ENCODE measurements at places on chromosomes 2 and 18.

DNA sequence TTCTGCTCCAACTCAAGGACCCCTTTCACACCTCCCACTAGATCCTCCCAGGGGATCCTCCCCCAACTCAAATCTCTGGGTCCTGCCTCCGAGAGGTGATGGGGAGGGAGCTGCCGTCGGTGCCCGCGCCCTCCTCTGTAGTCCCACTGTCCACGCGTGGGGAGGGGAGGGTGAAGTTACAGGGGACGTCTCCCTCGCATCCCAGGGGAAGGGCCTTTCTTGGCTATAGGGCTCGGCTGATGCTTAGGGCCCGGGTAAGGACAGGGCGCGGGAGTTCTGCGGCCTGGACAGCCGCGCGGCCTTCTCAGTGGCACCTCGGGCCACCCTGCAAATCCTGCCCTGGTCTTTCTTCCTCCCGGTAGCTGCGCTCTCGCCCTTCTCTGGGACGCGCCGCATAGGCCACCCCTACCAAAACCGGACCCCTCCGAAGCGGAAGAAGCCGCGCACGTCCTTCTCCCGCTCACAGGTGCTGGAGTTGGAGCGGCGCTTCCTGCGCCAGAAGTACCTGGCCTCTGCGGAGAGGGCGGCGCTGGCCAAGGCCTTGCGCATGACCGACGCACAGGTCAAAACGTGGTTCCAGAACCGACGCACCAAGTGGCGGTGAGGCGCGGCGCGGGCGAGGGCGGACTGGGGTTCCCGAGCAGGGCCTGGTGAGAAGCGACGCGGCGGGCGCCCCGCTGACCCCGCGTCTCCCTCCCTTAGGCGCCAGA lies 1.2 kb downstream of the TLX2 start:
- no peak for DNase-seq

DNA sequence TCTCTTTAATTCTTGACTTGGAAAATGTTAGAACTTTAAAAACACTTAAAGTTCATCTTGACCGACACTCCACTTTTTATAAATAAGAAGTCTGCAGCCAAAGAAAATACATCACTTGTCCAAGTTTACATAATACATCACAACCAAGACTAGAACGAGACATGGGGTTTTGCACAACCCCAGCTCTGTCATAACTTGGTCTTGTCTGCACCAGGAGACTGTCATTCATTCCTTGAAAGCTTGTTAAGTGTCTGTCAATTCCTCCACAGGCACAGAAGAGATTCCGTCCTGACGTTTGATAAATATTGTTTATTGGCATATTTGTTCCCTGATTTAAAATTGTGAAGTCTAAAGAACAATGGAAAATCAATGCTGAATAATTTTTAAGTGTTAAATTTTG lies 139.5 kb upstream of the SETBP1 start:
- no peak for DNase-seq

DNA sequence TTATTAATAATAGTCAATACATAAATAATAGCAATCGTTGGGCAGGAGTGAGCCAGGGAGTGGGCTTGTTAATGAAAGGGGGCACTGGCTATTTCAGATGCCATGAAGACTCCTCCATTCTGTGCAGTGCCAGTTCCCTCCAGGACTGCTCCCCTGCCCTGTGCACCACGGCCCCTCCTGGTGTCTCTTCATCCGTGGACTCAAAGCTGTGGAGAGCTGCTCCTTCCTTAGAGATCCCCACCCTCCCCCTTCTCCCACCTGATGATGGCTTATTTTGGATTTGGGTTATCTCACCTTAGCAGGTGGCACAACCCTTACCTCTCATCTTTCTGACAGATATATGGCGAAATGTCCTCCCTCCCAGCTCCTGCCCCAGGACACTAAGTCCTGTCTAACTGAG lies 3.1 kb upstream of the CELF4 start:
- DNase-seq = no peak

DNA sequence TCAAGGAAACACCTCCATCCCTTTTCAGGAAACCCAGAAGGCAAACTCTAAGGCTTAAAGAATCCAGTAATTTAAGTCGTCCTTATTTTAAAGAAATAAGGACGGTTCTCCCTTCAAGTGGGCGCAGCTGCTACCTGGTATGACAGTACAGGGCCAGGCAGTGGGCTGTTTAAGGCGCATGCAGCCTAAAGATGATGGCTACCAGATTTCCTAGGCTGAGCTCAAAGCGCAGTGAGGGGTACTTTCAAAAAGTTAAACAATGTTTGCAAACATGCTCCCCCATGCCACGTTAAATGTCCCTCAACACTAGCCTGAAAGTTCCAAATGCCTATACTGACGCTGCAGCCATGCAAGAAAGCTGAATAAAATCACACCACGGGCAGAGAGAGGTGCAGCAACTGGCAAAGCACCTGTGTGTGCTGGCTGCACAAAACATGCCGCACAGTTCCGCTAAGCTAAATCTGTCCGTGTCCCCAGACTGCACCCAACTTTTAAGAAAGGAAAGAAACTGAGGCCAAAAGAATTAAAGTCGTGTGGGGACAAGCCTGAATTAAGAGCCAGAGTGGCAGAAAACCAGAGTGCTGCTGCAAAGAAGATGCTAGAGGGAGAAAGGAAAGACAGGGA lies 583 bp downstream of the HIBCH start:
- no peak for DNase-seq

DNA sequence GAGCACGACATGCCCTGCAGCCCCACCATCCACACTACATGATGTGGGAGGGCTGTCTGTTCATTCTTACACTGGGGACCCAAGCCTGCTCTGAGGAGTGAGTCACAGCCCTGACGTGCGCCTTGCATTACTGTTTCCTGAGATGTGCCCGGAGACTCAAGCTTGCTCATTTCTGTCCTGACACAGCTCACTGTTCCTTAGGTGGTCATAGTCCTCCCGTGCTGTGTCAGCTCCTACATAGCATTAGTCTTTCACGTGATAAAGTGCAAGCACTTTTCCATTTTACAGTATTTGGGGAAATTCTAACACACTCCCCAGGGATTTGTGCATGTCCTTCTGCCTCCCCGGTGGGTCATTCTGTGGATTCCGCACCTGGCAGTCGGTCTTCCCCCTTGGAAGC lies 46.2 kb upstream of the TRIM43B start:
- peak; percentile 30 for DNase-seq

- no peak for DNase-seq
These were observed 7.7 kb upstream of the MMADHC start for GRCh38 chr2:149595056-149595963.

GRCh38 chr2:86336675-86337243 lies 667 bp downstream of the REEP1 start:
- DNase-seq = no peak

DNA sequence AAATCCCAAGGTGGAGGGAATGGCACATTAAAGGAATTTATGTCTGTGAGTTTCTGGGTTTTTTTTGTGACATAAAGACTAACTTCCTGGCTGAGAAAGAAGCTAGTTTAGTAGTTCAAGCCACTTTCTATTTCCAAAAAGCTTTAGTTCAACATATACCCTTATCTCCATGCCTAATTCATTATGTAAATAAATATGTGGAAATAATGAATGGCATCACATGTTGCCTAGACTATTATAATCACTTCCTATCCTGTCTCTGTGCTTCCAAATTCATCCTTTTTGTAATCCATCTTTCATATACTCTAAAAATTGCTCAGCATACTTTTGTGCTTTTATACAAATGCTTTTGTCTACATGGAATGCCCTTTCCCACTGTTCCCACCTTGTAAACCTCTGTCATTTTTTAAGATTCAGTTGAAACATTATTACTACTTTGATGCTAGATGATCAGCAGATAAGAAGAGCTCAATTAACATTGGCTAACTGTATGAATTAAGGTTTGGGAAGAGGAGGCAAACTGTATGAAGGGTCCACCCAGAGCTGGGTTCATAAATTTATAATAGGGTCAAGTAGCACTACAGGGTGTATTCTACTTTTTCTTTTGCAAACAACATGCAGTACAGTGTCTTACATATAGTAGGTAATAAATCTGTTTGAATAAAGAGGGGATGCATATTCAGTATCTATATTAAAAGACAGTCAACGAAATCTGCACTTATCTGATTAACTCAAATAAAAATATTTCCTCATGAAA lies 61.7 kb upstream of the MTIF2 start:
- DNase-seq = no peak

- DNase-seq = no peak
These were observed 64.5 kb upstream of the HDAC4 start for GRCh38 chr2:239465017-239466001.
